ENCODE measurements at places on chromosomes 2 and 18.

DNA sequence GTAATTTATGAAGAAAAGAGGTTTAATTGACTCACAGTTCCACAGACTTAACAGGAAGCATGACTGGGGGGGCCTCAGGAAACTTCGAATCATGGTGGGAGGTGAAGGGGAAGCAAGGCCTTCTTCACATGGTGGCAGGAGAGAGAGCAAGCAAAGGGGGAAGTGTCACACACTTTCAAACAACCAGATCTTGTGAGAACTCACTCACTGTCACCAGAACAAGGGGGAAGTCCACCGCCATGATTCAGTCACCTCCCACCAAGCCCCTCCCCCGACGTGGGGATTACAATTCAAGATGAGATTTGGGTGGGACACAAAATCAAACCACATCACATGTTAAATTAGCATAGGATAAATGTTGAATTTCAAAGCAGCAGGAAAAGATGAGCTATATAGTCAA, 56.2 kb downstream of the STRADB start:
- DNase-seq, result no peak

GRCh38 chr18:58161659-58162058, 117.6 kb downstream of the NEDD4L start:
- DNase-seq, result no peak

DNA sequence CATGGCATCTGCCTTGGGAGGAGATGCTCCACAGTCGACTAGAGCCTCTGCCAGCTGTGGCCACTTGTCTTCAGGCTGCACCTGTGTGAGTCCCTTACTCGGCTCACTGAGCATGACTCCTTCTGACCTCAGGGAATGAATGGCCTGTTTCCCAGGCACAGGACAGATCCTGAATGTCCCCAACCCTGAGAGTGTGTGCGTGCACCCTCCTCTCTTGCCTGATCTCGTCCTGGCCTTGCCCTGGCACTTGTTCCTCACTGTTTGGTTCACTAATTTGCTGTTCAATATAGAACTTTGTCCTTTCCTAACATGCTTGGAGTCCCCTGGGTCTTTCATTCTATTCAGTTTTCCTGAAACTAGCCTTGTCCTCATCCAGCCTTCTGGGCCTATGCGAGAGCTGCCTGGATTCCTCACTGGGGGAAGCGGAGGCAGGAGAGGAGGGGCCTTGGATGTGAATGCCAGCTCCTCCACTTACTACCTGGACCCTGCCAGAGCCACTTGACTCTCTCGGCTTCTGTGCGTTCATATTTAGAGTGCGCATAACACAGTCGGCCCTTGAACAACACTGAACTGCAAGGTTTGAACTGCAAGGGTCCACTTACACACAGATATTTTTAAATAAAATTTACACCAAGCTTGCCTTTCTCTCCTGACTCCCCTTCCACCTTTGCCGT, 184.8 kb downstream of the ACKR3 start:
- no peak for DNase-seq

- DNase-seq, result no peak
Observed at GRCh38 chr2:1603059-1603458, 141.3 kb downstream of the PXDN start.

DNA sequence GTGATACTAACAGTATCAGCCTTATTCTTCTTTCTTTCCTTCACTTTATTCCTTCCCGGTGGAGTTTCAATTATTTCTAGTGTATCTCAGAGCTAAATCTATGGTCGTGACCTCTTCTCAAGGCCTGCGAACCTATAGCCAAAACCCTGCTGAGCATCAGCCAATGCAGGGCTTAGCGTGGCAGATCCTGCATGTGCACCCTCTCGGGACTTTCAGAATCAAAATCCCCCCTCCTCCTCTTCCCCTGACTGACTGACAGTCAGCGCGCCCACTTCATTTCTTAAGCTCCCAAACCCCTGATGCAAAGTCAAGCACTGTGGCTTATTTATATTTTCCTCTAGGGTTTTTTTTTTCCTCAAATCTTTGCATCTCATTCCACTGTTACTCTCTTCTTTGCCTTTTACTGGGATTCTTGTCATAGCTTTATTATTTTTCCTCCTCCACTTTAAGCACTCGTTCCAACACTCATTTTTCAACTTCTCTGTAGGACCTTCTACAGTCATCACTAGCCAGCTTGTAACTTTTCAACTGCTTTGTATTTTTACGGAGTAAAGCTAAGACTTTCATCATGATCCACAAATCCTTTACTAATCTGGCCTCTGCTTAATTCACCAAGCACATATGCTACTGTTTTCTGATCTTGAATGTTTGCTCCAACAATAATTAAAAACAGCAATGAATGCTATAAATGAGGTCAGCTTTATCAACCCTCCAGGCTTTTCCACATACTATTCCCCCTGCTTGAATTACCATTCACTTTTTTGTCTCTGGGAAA, 896.5 kb upstream of the PIK3C3 start:
- no peak for DNase-seq
